ENCODE measurements at places on chromosomes 4 and X. TPM values are rescaled to one million over a fixed set of nuclear protein-coding genes. Genes with fewer than 3 reads are reported as not detected.

Gene VGLL1
- polyA plus RNA-seq = 8.0 TPM

Gene TRO
- polyA plus RNA-seq = 115 TPM

Gene TLL1
- polyA plus RNA-seq = 2.1 TPM

GRCh38 chr4:55636656-55636999, 530 bp upstream of the NMU start:
- no peak for DNase-seq

- no peak for DNase-seq
These were observed 349.5 kb upstream of the CPXCR1 start for GRCh38 chrX:88397551-88397950.

DNA sequence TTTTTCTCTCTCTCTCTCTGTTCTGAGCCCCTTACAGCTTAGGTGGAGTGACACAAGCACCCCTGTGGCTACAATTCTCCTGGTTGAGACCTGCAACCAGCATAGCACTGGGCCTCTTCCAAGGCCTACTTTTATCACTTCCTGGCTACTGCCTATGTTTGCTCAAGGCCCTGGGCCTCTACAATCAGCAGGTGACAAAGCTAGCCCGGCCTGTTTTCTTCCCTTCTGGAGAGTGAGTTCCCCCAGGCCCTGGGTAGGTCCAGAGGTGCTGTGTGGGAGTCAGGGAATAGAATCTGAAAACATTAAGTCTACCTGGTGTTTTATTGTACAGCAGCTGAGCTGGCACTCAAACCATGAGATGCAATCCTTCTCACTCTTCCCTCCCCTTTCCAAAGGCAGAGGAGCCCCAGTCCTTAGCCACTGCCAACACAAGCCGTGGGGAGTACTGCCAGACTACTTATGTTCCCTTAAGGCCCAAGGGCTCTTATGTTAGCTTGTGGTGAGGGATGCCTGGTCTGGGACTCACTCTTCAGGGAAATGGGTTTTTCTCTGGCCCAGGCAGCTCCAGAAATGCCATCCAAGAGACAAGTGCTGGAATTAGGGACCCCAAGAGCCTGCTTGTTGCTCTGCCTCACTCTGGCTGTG, 23.8 kb upstream of the MAGEC3 start:
- DNase-seq = no peak
